IMR-90 (cell line): ENCODE measurements at places on chromosomes 3 and 15. TPM values are rescaled to one million over a fixed set of nuclear protein-coding genes. Genes with fewer than 3 reads are reported as not detected.
A peak's percentile ranks its signal among the peaks of the same experiment; 100 is the strongest.

The COL6A5 gene
- not detected in 2 replicates for total RNA-seq

The RFX7 gene
- total RNA-seq: 6.9 and 10.6 TPM in 2 replicates

The CTXN2 gene
- not detected in 2 replicates for total RNA-seq

The AP3B2 gene
- total RNA-seq: not detected in 2 replicates

The ANKRD34C gene
- not detected in 2 replicates for total RNA-seq

GRCh38 chr3:40637906-40638305 lies 113.1 kb downstream of the ZNF621 start:
- DNase-seq: no peak
- H3K27me3 ChIP-seq: no peaks in the 10 kb centered on the region
- H3K27ac ChIP-seq: no peak overlapping the region
- H3K4me3 ChIP-seq: no peak overlapping the region

GRCh38 chr15:60652245-60652644 lies 173.3 kb upstream of the ICE2 start:
- H3K27me3 ChIP-seq: peaks cover 17% of the 10 kb centered on the region; the same call in 1 of the 2 replicates
- H3K36me3 ChIP-seq: no peaks in the 10 kb centered on the region
- H3K4me3 ChIP-seq: no peak overlapping the region

- H3K27me3 ChIP-seq: no peaks in the 10 kb centered on the region
- no peak overlapping the region for H3K4me3 ChIP-seq
- DNase-seq: peak; percentile 63
- H3K27ac ChIP-seq: peak overlapping the region; percentile 53
- H3K4me1 ChIP-seq: peaks cover 30% of the 10 kb centered on the region
Measured at GRCh38 chr15:66931768-66932633, 133.4 kb upstream of the SMAD3 start.

DNA sequence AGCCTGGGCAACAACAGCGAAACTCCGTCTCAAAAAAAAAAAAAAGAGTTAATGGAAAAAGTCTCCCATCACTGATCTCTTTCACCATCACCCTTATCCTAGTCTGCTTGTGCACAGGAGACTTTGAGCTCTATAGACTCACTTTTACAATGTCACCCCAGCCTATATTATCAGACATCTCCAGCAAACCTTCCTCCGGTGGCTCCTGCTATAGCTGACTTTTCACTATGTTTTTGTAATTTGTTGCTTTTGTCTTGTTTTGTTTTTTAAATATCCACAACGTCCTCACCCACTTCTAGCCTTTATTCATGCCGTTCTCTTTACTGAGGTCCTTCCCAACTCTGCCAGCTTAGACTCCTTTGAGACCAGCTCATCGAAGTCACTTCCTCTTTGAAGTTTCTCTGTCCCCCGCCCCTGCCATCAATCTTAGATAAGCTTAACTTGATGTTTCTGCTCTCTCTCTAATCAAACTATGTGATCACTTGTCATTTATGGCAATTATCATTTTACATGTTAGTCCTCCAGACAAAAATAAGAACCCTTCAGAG lies 82.7 kb upstream of the CHD2 start:
- peaks cover 12% of the 10 kb centered on the region for H3K4me1 ChIP-seq
- no peak overlapping the region for H3K4me3 ChIP-seq
- no peaks in the 10 kb centered on the region for H3K27me3 ChIP-seq
- H3K27ac ChIP-seq: no peak overlapping the region
- no peak for DNase-seq

GRCh38 chr3:151428386-151428785 lies 32.5 kb downstream of the IGSF10 start:
- DNase-seq: no peak
- H3K4me1 ChIP-seq: peaks cover 10% of the 10 kb centered on the region
- no peak overlapping the region for H3K4me3 ChIP-seq
- no peak overlapping the region for H3K27ac ChIP-seq

- no peak overlapping the region for H3K4me3 ChIP-seq
- no peaks in the 10 kb centered on the region for H3K36me3 ChIP-seq
- H3K4me1 ChIP-seq: peaks cover 13% of the 10 kb centered on the region
- DNase-seq: no peak
- no peaks in the 10 kb centered on the region for H3K27me3 ChIP-seq
- peak overlapping the region; percentile 95 for H3K27ac ChIP-seq
Measured at GRCh38 chr3:171385086-171385485, 75.1 kb downstream of the TNIK start.

GRCh38 chr3:114052216-114052615 lies 4.1 kb downstream of the CCDC191 start:
- no peaks in the 10 kb centered on the region for H3K4me1 ChIP-seq

- H3K27me3 ChIP-seq: no peaks in the 10 kb centered on the region
- no peaks in the 10 kb centered on the region for H3K4me1 ChIP-seq
- no peak overlapping the region for H3K4me3 ChIP-seq
- no peak for DNase-seq
- no peak overlapping the region for H3K27ac ChIP-seq
Measured at GRCh38 chr3:152865668-152866245, 30.8 kb downstream of the P2RY1 start.

DNA sequence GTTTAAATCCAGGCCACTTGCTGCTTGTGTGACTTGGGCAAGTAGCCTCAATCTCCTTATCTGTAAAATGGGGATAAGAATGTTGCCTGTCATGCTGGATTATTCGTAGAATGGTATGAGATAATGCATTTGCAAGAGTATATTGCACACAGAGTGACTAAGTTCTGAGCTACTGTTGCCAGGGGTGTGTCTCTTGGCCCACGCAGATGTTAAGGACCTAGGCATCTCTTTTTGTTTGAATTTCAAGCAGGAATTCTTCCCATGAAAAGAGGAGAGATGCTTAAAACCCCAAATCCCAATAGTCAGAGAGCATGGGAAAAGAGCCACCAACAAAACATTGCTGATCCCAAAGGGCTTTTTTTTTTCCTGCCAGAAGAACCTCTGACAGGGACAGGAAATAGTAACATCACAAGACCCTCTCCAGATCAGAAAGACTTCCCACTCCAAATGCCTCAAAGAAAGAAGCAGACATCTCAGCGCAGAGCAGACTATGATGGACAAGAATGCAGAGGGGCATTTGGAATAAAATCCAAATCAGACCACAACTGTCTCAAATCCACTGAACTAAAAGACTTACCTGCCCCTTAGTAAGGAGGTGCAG lies 90.5 kb downstream of the MRPL46 start:
- H3K4me3 ChIP-seq: no peak overlapping the region
- DNase-seq: peak; percentile 54
- H3K27ac ChIP-seq: no peak overlapping the region
- no peaks in the 10 kb centered on the region for H3K4me1 ChIP-seq
- no peaks in the 10 kb centered on the region for H3K36me3 ChIP-seq

GRCh38 chr15:42273900-42274701 lies 868 bp upstream of the TMEM87A start:
- H3K36me3 ChIP-seq: peaks cover under 1% of the 10 kb centered on the region; the same call in 1 of the 2 replicates
- peak overlapping the region; percentile 90 for H3K27ac ChIP-seq
- peaks cover 5% of the 10 kb centered on the region; the same call in 1 of the 2 replicates for H3K4me1 ChIP-seq
- peak; percentile 67 for DNase-seq

GRCh38 chr15:93583968-93584367 lies 495.0 kb upstream of the RGMA start:
- no peak overlapping the region for H3K27ac ChIP-seq
- H3K27me3 ChIP-seq: no peaks in the 10 kb centered on the region
- H3K36me3 ChIP-seq: no peaks in the 10 kb centered on the region

- no peak overlapping the region for H3K4me3 ChIP-seq
- H3K4me1 ChIP-seq: no peaks in the 10 kb centered on the region
- DNase-seq: no peak
- no peaks in the 10 kb centered on the region for H3K36me3 ChIP-seq
- no peak overlapping the region for H3K27ac ChIP-seq
Measured at GRCh38 chr3:45776611-45777010, 19.7 kb downstream of the SLC6A20 start.

DNA sequence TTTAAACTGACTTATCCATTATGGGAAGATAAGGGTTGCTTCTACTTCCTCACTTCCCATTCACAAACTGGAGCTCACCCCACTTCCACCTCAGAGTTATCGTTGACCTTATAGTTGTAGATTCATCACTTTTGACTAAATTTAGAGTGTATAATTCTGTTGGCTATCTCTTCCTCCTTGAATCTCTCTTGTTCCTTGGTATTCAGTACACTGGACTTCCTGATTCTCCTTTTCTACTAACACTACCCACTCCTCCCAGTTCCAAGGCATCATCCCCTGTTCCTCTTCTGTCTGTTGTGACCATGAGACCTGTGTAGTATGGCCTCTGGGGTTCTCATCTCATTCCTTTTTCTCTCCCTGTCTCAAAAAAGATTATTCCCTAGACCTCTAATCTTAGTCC lies 5.9 kb upstream of the GPR87 start:
- DNase-seq: no peak
- no peaks in the 10 kb centered on the region for H3K27me3 ChIP-seq
- H3K4me3 ChIP-seq: no peak overlapping the region

DNA sequence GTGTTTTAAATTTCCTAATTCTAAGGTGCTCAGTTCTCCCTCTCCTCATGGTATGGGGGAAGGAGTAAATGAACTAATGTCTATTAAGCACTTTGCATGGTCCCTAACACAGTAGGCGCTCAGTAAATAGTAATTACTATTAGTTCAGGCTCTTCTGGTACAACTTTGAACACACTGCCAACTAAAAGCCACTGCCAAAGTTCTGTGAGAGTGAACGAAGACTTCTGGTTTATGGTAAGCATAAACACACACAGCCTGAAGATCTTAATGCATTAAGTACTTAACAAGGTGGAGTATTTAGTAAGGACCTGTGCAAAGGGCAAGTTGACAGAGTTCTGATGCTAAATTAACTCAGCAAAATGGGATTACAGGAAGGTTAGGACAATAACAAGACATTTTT lies 24.7 kb downstream of the RARB start:
- H3K4me1 ChIP-seq: peaks cover 3% of the 10 kb centered on the region
- no peak overlapping the region for H3K4me3 ChIP-seq
- DNase-seq: no peak
- H3K36me3 ChIP-seq: no peaks in the 10 kb centered on the region
- H3K27me3 ChIP-seq: no peaks in the 10 kb centered on the region

- H3K4me1 ChIP-seq: no peaks in the 10 kb centered on the region; the same call in 1 of the 2 replicates
- no peak overlapping the region for H3K27ac ChIP-seq
- no peak for DNase-seq
- peaks cover 17% of the 10 kb centered on the region for H3K36me3 ChIP-seq
- H3K4me3 ChIP-seq: no peak overlapping the region
- no peaks in the 10 kb centered on the region for H3K27me3 ChIP-seq
Measured at GRCh38 chr3:30695302-30696061, 89.1 kb downstream of the TGFBR2 start.

GRCh38 chr3:8980756-8981257 lies 17.5 kb upstream of the RAD18 start:
- H3K4me3 ChIP-seq: no peak overlapping the region
- H3K27me3 ChIP-seq: peaks cover 13% of the 10 kb centered on the region

GRCh38 chr3:65545429-65545828 lies 493.3 kb downstream of the MAGI1 start:
- DNase-seq: peak; percentile 73
- H3K4me1 ChIP-seq: peaks cover 9% of the 10 kb centered on the region
- H3K27me3 ChIP-seq: no peaks in the 10 kb centered on the region
- no peaks in the 10 kb centered on the region for H3K36me3 ChIP-seq
- no peak overlapping the region for H3K27ac ChIP-seq

DNA sequence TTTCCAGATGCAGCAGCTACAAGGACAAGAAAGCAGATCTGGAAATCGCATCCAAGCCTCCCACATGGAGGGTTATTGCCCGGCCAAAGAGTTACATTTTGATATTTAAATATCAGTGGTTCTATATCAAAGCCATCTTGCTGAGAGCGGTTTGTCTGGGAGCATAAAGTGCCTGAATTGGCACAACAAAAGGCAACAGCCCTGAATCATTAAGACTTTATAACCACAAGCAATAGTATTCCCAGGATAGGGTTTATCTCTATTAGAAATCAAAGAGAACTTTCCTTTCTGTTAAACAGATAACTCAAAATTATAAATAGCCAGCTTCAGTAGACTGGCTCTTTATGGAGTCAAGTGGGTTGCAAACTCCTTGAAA lies 564.7 kb downstream of the ROBO1 start:
- no peak overlapping the region for H3K4me3 ChIP-seq
- no peaks in the 10 kb centered on the region for H3K4me1 ChIP-seq
- no peak for DNase-seq
- no peaks in the 10 kb centered on the region for H3K36me3 ChIP-seq
- no peak overlapping the region for H3K27ac ChIP-seq

- DNase-seq: peak; percentile 65
- no peaks in the 10 kb centered on the region for H3K27me3 ChIP-seq
- peaks cover 42% of the 10 kb centered on the region for H3K4me1 ChIP-seq
- peak overlapping the region; percentile 92 for H3K27ac ChIP-seq
Measured at GRCh38 chr15:39194106-39194830, 386.6 kb upstream of the THBS1 start.

DNA sequence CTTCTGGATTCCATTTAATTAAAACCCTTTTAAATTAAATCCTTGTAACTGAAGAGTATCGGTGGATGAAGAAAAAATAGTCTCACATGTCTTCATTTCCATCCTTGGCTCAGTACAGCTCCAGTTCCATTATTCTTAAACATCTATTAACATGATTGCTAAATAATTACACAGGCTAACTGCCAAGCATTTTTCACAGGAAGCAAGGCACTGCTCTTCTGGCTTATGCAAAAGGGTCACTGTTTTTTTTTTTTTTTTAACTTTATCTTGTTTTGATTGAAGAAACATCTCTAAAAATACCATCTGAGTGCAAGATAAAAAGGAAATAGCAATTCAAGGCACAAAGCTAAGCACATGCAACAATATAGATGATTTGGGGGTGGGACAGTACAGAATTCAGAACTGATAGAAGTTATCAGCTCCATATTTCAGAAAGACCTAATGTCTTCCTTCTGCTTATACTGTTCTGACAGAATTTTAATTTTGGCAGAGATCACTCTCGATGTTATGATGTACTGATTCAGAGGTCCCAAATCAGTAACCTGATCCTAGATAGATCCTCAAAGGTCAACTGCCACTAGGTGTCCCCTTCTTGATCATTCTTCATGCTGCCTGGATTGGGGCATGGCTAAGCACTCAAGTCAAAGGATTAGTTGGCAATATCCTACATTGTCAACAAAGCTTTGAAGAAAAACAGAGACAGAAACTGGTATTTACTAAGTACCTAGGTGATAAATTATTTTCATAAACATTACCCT lies 57.8 kb upstream of the ACTC1 start:
- DNase-seq: peak; percentile 58
- H3K4me3 ChIP-seq: no peak overlapping the region
- H3K36me3 ChIP-seq: peaks cover 5% of the 10 kb centered on the region
- H3K27ac ChIP-seq: peak overlapping the region; percentile 37; the same call in 1 of the 2 replicates

DNA sequence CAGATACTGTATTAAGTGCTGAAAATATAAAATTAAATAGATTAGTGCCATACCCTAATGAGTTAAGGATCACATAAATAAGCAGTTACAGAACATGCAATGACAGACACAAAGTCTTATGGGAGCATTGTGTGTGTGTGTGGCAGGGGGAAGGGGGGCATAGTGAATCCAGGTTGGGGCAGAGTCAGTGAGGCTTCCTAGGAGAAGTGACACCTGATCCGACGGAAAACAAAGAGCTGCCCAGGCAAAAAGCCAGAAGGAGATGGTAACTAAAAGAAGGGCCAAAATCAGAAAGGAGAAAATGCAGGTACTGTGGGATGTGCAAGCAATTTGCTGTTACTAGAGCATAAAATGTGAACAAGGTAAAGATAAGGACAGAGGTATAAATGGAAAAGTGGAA lies 80.1 kb upstream of the CHRM5 start:
- H3K27ac ChIP-seq: no peak overlapping the region
- H3K4me1 ChIP-seq: no peaks in the 10 kb centered on the region
- no peaks in the 10 kb centered on the region for H3K36me3 ChIP-seq
- no peaks in the 10 kb centered on the region for H3K27me3 ChIP-seq

GRCh38 chr3:183298701-183299153 lies 45.7 kb downstream of the B3GNT5 start:
- H3K4me3 ChIP-seq: no peak overlapping the region
- peaks cover 18% of the 10 kb centered on the region for H3K4me1 ChIP-seq
- DNase-seq: peak; percentile 94
- no peak overlapping the region for H3K27ac ChIP-seq

- no peak overlapping the region for H3K27ac ChIP-seq
- DNase-seq: no peak
- H3K4me1 ChIP-seq: no peaks in the 10 kb centered on the region
Measured at GRCh38 chr3:87196879-87197278, 30.2 kb upstream of the CHMP2B start.
